SK-N-MC (cell line): ENCODE measurements at places on chromosomes 4 and X.

- no peak for DNase-seq
Measured at GRCh38 chr4:35253331-35253730, 991.0 kb downstream of the ARAP2 start.

DNA sequence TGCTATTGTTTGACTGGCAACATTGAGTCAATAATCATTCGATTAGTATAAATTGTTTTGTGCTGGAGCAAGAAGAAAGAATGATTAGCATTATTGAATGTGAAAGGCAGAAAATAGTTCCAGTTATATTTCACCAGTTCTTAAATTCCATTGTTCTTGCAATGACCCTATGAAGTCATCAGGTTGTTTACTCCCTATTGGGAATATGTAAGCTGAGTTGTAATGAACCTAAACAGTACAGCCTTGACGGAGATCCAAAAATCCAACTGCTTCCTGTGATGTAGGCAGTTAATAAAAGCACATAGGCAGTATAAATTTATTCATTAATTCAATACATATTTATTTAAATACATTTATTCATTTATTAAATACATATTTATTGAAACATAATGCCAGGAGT lies 947.5 kb downstream of the PCDH7 start:
- DNase-seq = no peak

DNA sequence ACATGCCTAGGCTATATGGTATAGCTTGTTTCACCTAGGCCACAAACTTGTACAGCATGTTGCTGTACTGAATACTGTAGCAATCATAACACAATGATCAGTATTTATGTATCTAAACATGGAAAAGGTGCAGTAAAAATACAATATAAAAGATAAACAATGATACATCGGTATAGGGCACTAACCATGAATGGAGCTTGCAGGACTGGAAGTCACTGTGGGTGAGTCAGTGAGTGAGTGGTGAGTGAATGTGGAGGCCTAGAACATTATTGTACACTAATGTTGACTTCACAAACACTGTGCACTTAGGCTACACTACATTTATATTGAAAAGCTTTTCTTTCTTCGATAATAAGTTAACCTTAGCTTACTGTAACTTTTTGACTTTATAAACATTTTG lies 45.6 kb upstream of the ANK2 start:
- no peak for DNase-seq

- no peak for DNase-seq
Measured at GRCh38 chr4:163217505-163217904, 50.8 kb upstream of the NAF1 start.

DNA sequence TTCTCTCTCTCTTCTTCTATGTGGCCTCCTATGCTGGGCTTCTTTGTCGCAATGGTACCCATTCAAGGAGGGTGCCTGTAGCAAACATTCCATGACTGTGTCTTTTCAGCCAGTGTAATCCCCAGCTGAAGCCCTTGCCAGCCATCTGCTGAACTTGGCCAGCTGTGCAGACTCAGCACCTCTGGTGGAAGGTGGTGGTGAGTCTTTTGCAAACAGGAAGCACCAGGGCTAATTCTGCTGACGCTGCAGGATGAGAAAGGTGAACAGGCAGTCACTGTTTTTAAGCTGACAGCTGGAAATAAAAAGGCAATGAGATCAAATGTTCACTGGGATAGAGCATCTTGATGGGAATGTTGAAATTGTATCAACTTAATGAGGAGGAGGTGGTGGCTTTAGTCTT lies 298.7 kb upstream of the CLNK start:
- no peak for DNase-seq

DNA sequence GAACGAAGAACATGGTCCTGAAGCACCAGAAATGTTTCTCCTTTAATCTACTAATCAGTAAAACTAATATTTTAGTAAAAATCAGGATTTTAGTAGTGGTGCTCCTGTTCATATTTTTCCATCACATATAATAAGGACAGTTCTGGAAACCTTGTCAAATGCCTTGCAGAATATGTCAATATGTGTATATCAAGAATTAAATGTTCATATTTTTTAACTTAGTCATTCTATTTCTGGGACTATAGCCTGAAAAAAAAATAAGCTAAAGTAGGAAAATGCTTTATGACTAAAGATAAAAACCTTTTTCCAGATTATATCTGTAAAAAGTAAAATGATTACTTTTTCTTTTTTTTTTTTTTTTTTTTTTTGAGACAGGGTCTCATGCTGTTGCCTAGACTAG lies 65.1 kb downstream of the MAB21L2 start:
- no peak for DNase-seq

DNA sequence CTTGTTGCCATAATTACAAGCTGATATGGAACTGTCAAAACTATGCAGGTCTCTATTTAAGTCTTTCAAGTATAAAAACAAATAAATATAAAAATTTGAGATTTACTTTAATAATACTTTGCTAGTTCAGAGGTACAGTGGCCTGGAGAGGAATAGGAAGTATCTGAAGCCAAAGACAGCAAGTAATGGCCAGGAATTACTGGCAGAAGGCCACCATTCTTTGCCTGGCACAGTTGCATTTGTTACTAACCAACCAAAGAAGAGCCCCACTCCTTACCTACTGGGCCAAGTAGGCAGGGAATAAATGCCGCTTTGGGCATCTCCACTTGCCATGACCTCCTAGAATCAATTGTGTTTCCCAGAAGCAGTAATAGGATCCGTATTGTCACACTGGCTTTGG lies 13.8 kb upstream of the ADAMTS3 start:
- no peak for DNase-seq

GRCh38 chr4:154838155-154838554 lies 57.1 kb downstream of the RBM46 start:
- DNase-seq = no peak

DNA sequence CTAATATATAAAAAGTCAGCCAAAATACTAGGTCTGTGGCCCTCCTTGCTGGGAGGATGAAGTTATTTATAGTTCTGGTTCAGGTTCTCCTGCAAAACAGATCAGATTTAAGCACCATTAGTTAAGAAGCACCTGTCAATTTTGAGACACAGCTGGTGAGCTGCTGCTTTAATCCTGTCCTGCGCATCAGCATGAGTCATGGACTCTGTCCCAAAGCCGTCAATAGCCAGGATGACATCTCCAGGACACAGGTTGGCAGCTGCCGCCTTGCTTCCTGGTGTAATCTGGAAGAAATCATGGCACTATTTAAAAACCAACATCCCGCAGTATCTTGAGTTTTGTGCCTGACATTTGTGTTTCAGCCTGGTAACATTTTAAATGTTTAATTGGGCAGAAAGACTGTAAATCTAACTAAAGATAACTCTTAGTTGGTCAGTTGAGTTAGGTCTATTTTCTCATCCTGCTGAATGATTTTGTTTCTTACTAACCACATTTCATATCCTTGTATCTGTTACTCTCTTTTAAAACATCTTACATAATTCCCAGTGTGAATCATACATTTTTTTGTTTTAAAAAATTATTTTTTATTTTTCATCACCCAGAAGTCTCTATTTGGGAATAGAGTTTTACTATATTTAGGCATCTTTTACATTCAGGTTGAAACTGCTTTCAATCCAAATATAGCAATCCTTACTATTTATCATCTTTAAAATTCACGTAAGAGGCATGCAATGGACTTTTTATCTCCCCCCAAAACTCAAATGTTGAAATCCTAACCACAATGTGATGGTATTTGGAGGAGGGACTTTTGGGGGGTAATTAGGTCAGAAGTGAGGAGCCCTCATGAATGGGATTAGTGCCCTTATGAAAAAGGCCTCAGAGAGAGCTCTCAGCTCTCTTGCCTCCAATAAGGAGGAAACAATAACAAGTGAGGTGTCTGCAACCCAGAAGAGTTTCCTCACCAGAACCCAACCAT lies 10.1 kb downstream of the PDLIM3 start:
- no peak for DNase-seq

- DNase-seq = no peak
Measured at GRCh38 chr4:95018785-95019184, 261.0 kb downstream of the BMPR1B start.

DNA sequence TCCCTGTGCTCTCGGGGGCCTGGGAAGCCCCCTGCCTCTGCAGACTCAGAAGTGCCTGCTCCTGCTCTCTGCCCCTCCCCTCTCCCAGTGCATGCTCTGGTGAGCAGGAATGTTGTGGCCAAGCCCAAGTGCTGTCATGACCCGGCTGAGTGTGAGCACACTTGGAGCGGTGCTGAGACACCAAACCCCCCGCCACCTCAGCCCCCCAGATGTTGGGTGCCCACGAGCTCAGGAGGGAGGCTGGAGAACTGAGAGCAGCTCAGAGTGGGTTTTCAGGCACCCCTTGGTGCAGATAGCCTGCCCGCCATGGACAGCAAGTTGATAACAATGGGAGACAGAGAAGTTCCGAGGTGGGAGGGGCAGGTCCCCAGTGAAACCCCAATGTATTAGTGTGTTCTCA lies 477.4 kb downstream of the ACTRT1 start:
- no peak for DNase-seq

DNA sequence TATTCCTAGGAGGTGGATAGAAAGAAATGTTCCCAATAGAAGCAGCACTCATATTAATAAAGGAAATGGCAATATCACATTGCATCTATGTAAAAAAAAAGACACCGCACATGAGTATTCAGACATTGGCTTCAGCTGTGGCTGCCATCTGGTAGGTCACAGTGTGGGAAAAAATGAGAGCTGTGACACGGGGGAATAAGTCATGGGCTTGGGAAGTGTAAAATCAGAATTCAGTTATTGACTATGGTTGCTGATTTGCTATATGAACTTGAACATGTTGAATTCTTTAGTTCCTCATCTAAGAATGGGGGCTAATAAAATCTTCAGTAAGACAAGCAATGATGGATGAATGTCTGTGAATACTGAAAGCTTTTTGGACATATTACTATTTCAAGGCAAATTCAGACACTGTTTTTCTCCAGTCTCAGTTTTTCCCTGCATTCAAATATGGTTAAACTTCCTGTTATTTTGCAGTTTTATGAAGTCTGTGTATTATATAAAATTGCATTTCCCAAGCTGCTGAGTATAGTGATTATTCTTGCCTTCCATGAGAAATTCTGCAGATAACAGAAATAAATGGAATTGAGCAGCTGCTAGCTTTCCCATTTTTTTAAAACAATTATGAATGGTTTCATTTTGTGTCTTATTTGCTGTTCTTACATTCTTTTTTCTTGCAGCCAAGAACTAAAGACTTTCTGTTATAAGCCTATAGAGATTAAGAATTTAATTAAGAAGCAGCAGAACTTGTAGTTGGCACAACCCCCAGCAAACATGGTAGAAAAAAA lies 221.0 kb downstream of the ANKRD50 start:
- no peak for DNase-seq

DNA sequence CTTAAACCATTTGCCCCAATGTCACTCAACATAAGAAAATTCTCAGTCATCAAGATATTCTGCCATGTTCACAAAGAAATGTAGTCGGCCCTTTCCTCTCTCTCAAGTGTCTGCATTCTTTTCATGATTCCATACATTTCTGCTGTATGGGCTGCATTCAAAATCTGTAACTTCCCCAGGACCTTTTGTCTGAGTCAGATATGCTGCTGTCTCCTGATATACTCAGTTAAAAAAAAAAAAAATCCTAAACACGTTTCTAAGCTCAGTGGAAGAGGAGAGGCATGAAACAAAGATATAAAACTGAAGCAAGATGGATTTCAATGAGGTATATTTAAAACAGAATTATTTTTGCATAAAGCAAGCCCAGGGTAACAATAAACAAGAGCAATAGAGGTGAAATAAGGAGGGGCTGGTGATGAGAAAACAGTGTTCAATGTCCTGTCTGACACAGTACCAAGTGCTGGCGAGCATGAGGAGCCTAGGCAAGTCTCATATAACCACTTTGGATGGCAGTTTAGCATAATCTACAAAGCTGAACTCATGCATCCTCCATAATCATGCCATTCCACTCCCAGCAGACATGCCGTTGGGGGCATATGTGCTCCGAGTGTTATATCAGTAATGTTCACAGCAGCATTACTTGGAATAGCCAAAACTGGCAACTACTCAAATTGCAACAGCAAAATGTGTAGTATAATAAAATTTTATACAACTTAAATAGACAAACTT lies 76.7 kb downstream of the MANBA start:
- no peak for DNase-seq

DNA sequence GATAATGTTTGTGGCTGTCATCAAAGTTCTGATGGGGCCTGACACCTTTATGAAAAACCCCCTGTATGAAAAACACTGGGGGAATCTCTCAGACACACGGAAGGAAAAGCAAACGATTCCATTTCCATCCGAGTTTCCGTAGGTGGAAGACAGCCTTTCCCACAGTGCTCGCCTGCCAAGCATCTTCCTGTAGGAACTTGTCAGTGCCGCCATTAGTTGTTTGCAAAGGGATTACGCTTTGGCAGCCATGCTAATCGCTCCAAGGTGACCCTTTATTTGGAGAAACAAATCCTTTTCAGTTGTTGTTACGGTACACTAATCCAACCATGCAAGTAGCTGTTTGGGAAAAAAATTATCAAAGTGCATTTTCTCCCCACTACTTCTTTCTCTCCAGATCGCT lies 44.4 kb upstream of the STOX2 start:
- DNase-seq = no peak

DNA sequence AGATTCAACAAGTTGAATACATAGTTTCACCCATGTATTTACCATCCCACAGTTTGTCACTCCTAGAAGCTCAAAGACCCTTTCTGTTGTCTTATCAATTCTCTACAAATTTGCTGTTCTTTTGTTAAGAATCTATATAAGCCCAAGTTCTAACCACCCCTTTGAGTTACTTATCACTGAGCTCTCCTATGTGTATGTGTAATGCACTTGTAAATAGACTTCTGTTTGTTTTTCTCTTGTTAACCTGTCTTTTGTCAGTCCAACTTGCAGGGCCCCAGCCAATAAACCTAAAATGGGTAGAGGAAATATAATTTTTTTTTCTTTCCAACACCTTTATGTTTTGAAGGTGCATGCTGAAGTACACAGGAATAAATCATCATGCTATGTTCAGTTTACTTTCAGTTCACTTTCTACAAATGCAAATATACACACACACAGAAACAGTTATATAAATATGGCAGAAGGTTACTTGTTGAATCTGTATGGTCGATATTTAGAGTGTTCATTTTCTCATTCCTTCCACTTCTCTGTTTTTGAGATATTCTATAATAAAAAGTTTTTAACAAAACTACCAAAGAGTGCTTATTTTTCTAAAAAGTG lies 22.3 kb upstream of the CLOCK start:
- no peak for DNase-seq

DNA sequence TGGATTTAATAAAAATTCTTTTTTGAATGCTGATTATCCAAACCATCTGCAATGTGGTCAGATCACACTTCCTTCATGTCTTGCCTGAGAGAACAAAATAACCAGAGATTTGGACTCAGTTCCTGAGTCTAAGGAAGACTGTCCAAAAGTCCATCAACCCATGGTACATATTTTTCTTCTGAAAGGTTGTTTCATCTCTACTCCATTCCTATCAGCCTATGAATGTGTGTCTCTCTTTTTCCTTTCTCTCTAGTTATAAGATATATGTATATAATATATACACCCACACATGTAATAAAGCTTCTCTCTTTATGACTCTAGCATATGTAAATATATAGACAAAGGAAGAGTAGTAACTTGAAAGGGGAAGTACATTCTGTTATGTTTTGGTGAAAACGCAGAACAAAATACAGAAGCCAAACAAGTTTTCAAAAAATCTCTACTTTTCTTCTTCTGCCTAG lies 226.9 kb downstream of the ARHGAP24 start:
- no peak for DNase-seq
